NCI-H2081 (cell line): ENCODE measurements at places on chromosomes 13 and 19.

DNA sequence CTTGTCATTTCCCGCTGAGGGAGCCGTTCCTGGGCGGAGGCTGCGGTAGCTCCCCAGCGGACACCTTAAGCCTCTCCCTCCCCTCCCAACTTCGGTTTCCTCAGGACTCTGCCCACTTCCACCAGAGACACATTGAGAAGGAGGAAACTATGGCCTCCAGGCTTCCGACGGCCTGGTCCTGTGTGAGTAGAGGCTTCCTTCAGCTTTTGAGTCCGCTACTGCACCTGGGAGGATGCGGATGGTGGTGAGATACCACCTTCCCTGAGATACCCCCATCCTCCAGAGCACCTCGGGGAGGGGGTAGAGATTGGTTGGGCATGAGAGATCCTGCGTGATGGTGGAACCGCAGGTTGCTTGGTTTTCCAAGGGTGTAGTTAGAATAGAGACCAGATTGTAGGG, 955 bp downstream of the ZNF274 start:
- no peak for DNase-seq

DNA sequence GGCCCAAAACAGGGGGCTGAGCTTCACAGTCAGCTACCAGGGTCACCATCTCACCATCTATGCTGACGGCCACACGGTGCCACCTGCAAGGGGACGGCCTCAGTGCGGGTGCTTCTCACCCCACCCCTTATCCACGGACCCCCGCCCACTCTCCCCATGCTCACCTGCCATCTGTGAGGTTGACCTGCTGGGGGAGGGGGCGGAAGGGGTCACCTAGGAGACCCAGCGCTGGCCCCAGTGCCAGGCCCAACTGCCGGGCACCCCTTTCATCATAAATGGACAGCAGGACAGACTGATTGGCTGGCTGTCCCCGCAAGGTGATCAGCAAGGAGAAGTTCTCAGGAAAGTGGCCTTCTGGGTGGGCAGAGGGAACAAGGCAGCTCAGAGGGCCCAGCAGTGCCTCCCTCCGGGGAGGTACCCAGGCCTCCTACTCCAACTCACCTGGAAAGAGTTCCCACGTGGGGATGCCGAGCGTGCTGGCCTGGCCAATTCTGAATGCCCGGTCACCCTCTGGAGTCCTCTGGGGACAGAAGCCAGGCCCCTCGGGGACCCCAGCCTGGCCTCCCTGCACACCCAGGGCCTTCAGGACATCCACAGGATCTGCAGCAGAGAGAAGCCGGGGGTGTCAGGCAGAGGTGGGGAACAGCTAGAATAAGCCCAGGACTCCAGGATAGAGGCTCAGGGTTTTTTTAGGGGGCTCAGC, 4.5 kb downstream of the COL5A3 start:
- DNase-seq, result no peak

DNA sequence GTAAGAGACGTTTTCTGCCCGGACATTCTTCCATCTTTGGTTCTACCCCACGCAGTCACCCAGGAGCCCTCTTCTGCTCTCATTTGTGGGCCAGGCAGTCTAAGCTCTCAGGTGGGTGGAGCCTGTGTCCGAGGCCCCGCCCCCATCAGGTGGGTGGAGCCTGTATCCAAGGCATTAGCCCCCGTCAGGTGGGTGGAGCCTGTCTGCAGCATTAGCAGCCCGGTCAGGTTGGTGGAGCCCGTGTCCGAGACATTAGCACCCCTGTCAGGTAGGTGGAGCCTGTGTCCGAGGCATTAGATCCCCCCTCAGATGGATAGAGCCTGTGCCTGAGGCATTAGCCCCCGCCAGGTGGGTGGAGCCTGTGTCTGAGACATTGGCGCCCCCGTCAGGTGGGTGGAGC, 45.5 kb upstream of the C13orf46 start:
- DNase-seq, result no peak

DNA sequence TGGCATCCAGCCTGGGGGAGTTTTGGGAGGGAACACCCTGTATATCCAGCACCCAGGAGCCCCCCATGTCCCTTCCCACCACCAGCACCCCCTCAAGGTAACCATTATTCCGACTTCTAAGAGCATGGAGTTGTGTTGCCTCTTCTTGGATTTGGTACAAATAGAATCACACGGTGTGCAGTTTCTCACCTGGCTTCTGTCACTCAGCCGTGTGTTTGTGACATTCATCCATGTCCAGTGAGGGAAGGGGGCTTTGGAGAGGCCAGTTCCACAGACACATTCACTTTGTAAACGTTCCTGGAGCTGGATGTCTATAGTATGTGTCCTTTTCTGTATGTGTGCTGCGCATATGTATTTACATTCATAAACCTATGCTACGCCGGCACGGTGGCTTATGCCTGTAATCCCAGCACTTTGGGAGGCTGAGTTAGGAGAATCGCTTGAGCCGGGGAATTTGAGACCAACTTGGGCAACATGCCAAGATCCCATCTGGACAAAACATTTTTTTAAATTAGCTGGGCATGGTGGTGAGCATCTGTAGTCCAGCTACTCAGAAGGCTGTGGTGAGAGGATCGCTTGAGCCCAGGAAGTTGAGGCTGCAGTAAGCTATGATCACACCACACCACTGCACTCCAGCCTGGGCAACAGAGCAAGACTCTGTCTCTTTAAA, 36.6 kb downstream of the MYH14 start:
- DNase-seq, result no peak

GRCh38 chr19:16949496-16950023, 60.8 kb downstream of the F2RL3 start:
- DNase-seq, result no peak

DNA sequence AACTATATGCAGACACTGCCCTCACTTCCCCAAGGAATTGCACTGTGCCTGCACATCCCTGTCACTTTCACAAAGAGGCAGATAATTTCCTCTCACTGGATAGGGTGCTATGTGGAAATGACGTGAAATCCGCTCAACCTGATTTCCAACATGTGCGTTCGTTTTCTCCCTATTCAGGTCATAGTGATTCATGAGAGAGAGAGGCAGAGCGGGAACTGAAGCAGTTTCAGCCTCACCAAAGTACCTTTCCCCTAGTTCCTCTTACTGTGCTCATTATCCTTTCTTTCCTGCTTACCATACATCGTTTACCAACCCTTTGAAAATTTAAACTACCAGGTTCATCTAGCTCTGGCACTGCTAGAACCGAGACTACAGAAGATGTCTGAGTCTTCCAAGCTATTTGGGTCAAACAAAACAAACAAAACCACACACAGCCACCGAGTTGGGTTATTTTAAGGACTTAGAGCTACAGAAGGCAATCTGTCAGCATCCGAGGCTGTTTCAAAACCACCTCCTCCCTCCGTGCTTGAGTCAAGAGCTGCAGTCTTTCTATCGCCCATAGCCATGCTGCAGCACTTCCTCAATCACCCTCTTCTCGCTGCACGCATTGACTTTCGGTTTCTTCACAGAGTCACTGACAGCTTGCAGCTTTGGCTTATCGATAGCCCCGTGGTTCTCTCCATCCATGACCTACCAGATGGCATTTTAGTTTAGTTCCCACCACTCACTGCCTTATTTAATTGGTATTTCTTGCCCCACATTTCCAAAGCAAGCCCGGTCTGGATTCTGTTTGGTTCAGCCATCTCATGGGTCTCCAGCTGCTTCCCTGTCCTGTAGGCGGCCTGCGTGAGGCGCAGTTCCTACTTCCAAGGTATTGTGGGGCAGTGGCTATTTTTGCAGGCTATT, 1395.8 kb downstream of the EFNB2 start:
- DNase-seq, result peak; percentile 59

GRCh38 chr13:29886446-29886845, 36.0 kb upstream of the UBL3 start:
- no peak for DNase-seq

GRCh38 chr13:54647275-54647674, 1618.7 kb downstream of the OLFM4 start:
- DNase-seq, result peak; percentile 4

GRCh38 chr19:30521937-30522336, 149.8 kb downstream of the ZNF536 start:
- no peak for DNase-seq

DNA sequence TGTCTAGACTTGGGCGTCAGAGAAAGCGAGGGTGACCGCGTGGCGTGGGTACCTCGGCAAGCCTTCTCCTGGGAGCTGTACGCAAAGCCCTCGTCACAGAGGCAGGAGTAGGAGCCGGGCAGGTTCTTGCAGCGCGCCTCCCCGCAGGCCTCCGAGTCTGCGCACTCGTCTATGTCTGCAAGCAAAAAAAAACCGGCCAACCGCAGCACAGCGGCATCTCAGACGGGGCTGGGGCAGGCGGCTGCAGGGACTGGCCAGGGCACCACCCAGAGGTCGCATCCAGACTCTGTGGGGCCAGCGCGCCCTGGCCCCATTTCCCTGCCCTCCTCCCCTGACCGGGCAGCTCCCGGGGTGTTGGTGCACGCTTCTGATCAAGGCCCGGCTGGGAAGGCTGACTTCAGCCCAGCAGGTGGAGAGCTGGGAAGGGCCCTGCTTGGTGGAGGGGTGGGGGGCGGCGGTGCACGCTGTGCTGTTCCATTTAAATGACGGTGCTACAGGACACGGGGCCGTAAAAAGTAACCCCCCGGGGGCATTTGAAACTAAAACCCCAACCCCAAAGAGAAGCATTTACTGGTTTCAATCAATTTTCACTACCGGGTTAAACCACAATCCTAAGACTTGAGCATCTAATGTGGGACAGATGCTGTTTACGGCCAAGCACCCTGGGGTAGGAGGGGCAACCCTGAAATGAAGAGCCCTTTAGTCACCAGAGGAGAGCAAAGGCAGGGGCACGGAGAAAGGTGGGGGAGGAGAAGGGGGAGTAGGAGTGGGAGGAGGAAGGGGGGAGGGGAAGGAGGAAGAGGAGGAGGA, 28.2 kb downstream of the GAS6 start:
- no peak for DNase-seq
